ENCODE measurements at places on chromosomes 5 and 9.
A peak's percentile ranks its signal among the peaks of the same experiment; 100 is the strongest.

GRCh38 chr9:80560976-80561375 lies 989.2 kb downstream of the TLE4 start:
- no peaks in the 10 kb centered on the region for H3K36me3 ChIP-seq
- H3K27ac ChIP-seq, result no peak overlapping the region
- DNase-seq, result no peak
- H3K27me3 ChIP-seq, result no peaks in the 10 kb centered on the region

- H3K4me3 ChIP-seq, result no peak overlapping the region
- DNase-seq, result no peak
- no peak overlapping the region for H3K27ac ChIP-seq
- H3K27me3 ChIP-seq, result no peaks in the 10 kb centered on the region
Observed at GRCh38 chr5:92518318-92518904, 1062.6 kb downstream of the NR2F1-AS1 start.

GRCh38 chr5:134459010-134459403 lies 47.3 kb upstream of the CDKN2AIPNL start:
- H3K27me3 ChIP-seq, result no peaks in the 10 kb centered on the region
- H3K4me1 ChIP-seq, result peaks cover 6% of the 10 kb centered on the region
- no peak overlapping the region for H3K4me3 ChIP-seq
- DNase-seq, result no peak

- no peaks in the 10 kb centered on the region for H3K36me3 ChIP-seq
- H3K4me1 ChIP-seq, result peaks cover 30% of the 10 kb centered on the region
- H3K4me3 ChIP-seq, result no peak overlapping the region
- no peak for DNase-seq
Observed at GRCh38 chr5:134053314-134053839, 48.6 kb upstream of the VDAC1 start.

- DNase-seq, result no peak
- H3K4me3 ChIP-seq, result no peak overlapping the region
Observed at GRCh38 chr5:81020478-81021167, 60.5 kb downstream of the RASGRF2 start.

DNA sequence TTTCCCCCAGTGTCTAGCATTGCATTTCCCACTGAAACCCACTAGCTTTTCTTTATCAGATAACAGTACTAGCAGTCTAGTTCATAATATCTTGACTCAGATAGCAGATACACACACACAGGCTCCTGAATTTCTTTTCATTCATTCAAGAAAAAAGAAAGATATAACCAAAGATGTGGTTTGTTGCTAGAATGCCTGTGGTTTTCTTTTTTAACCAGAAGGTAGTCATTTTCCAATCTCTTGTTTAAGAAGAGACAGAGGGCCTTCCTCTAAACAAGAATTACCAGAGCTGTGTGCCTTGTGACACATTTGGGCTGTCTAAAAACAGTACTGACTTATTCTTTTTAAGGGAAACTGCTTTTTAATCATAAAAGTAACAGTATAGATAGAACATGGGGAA lies 167.3 kb downstream of the PJA2 start:
- H3K27ac ChIP-seq, result no peak overlapping the region
- H3K4me1 ChIP-seq, result no peaks in the 10 kb centered on the region
- no peak overlapping the region for H3K4me3 ChIP-seq

DNA sequence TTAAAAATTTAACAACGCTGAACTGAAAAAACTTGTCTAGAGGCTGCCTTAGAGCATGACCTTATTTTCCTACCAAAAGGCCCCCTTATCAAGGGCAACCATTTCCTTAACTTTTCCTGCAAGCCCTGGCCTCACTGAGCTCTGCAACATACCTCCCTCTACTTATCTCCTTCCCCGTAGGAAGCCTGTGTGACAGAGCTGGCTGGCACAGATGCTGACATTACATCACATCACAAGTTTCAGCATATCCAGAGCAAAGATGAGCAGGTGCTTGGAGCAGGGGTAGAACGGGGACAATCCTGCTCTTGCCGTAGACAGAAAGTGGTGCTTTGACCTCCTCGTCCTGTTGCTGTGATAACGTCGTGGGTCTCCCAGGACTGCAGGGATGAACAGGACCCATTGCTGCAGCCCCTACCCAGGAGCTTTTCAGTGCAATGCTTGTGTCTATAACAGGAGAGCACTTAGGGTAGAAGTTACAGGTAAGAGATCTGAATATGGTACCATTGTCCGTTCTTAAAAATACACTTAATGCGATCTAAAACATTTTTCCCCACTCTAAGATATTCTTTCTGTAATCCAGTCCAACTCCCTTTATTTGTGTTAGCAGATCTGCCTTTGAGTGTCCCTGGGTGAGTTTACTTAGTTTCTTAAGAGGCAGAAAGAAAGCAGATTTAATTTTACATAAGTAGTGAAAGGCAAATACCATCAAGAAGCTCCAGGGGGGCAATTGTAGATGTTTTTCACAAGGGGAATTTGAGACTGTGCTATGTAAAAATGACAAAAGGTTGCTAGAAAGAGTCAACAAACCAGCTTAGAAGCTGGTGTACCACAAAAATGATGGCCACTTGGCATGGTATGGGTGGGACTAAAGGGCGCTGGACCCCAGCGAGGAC lies 101.9 kb upstream of the EFNA5 start:
- H3K27ac ChIP-seq, result no peak overlapping the region
- no peak overlapping the region for H3K4me3 ChIP-seq
- H3K27me3 ChIP-seq, result no peaks in the 10 kb centered on the region
- H3K4me1 ChIP-seq, result no peaks in the 10 kb centered on the region

GRCh38 chr5:168366116-168366515 lies 74.7 kb downstream of the WWC1 start:
- H3K4me3 ChIP-seq, result no peak overlapping the region
- H3K27me3 ChIP-seq, result no peaks in the 10 kb centered on the region
- peaks cover 8% of the 10 kb centered on the region for H3K4me1 ChIP-seq
- no peak for DNase-seq
- H3K27ac ChIP-seq, result peak overlapping the region; percentile 77

DNA sequence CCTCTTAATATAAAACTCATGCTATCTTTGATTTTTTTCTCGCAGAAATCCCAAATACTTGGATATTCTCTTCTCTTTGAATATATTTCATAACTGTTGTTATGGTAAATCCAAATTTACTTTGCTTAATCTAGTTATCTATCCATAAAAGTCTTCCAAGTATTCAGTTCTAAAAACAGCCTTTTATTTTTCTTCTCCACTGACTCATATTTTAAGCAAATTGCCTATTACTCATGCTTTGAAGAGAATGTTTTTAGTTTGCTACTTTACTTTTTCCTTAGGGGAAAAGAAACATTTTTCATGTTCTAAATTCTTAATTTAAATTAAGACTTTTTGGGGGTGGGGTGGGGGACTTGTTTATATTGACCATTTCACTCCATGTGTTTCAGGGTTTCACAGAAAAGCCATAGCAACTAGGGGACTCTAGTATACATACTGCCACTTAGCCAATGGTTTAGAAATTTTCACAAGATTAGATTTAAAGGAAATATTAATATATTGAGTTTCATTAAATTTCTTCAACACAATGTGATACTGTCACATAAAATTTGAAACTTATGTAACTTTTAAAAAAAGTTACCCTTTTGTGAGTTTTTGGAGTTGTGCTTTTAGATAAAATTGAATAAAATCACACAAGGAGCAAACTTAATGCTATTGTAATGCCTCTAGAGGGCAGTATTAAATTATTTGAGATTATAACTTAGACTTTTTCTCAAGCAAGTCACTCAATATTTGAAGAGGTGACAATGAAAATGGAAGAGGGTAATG lies 545.8 kb upstream of the ARRDC3 start:
- H3K36me3 ChIP-seq, result no peaks in the 10 kb centered on the region
- no peaks in the 10 kb centered on the region for H3K4me1 ChIP-seq
- no peak overlapping the region for H3K27ac ChIP-seq

DNA sequence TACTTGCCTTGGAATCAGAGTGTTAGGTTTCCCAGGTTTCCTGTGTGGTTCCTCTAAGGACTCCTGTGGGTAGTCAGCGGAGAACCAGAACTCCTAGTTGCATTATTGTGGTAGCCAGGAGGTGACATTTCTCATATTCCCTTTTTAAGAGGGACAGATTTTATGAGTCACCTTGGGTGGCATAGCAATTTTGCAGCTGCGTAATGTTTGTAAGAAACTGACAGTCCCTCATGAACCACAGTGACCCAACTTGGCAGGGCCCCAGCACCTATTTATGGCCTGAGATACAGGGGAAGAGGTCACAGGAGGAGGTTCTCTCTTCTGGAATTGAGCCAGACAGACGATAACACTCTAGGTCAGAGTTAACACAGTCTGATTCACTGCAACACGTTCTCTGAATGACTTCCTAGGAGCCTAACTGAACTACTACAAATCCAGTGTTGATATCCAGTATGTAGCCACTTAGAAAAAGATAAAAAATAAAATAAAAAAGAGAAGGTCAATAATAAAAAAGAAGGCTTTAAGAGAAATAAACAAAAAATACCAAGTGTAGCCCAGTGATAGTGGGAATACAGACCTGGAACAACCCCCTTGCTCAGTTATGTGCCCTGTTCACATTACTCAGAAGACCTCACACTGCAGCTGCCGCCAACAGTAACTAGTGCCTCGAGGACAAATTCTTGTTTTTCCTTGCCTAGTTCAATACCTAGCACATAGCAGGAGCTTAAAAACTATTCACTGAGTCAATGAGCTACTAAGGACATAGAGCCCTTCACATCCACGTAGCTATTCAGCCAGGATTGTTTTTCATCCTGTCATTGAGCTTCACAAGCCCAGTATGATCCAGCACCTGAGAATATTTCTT lies 50.7 kb upstream of the VLDLR start:
- no peak for DNase-seq
- no peak overlapping the region for H3K27ac ChIP-seq
- peaks cover 3% of the 10 kb centered on the region for H3K4me1 ChIP-seq
- no peaks in the 10 kb centered on the region for H3K27me3 ChIP-seq

DNA sequence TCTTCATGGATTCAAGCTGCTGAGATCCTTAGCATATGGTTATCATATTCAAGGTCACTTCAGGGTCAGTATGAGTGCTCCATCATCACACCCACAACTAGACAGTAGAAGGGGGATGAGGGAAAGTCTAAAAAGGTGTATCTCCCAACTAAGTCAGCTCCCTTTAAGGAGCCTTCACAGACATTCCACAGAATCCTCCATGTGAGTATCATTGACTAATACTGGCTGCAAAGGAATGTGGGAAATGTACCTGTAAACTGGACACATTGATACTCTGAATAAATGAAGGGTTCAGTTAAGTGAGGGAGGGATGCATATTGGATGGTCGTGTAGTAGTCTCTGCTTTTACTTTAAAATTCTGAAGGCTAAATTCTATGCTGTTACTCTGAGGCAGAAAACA lies 330.7 kb downstream of the LRRC70 start:
- H3K27ac ChIP-seq, result no peak overlapping the region
- DNase-seq, result no peak
- no peak overlapping the region for H3K4me3 ChIP-seq

DNA sequence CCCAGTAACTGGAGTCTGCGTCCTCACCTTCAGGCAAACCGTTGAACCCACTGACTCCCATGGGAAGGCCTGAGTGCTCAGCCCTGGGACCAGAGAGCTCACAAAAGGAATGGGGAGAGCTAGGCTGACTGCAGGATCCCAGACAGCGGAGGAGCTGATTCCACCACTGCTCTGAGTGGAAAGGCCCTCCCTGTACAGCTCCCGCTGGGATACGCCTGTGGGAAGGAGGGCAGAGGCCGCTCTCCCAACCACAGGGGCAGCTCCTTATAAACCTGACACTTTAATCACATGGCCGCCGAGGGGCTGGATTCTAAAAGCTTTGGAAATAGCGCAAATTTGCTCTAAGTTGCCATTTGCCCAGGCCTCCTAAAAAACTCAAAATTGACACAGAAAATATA lies 37.1 kb downstream of the DBH start:
- H3K27me3 ChIP-seq, result no peaks in the 10 kb centered on the region
- H3K36me3 ChIP-seq, result no peaks in the 10 kb centered on the region
- no peaks in the 10 kb centered on the region for H3K4me1 ChIP-seq

- no peak for DNase-seq
- H3K4me1 ChIP-seq, result no peaks in the 10 kb centered on the region
- no peak overlapping the region for H3K27ac ChIP-seq
- H3K36me3 ChIP-seq, result no peaks in the 10 kb centered on the region
- H3K27me3 ChIP-seq, result no peaks in the 10 kb centered on the region
- no peak overlapping the region for H3K4me3 ChIP-seq
Observed at GRCh38 chr9:104774831-104775573, 11.1 kb downstream of the NIPSNAP3B start.

DNA sequence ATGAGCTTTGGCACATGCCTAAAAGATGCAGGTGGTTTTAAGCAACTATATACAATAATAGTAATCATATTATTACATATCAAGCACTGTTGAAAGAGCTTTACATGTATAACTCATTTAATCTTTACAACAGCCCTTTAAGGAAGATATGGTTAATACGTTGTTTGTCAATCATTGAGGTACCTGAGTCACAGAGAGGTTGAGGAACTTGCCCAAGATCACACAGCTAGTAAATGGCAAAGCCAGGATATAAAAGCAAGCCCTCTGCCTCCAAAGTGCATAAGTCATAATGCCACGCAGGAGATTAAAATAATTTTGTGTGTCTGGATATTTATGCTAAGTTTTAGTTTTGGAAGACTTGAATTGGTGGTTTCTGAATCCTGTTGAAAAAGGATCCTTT lies 90.2 kb downstream of the DAPK1 start:
- no peak overlapping the region for H3K27ac ChIP-seq
- no peaks in the 10 kb centered on the region for H3K27me3 ChIP-seq
- H3K4me1 ChIP-seq, result peaks cover 6% of the 10 kb centered on the region
- no peak for DNase-seq

DNA sequence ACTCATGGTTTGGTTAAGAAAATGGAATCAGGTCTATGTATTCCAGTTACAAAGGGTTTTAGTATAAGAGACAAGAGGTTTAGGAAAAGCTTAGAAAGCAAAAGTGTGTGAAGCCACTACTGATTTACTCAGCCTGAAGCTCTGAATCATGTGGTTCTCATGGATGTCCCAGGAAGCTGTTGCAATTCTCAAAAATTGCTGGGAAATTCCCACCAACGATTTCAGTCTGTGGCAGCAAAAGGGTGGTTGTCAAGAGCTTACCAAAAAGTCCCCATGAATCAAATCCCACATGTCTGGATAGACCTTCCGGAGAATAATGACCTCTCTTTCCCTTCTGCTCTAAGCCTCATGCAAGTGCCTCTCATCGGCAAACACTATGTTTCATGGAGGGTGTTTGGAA lies 929.9 kb downstream of the TLE4 start:
- H3K4me3 ChIP-seq, result no peak overlapping the region
- no peak overlapping the region for H3K27ac ChIP-seq
- peaks cover 15% of the 10 kb centered on the region for H3K4me1 ChIP-seq
- no peaks in the 10 kb centered on the region for H3K36me3 ChIP-seq
- no peak for DNase-seq

All from esophagus squamous epithelium (tissue), 5 donors.